ENCODE measurements at places on chromosomes 13 and 19. TPM values are rescaled to one million over a fixed set of nuclear protein-coding genes. Genes with fewer than 3 reads are reported as not detected.

The RGL3 gene
- total RNA-seq, result not detected

The LGALS7B gene
- total RNA-seq, result not detected

The ANGPTL4 gene
- not detected for total RNA-seq

The BST2 gene
- 222 TPM for total RNA-seq

The RETN gene
- 3.0 TPM for total RNA-seq

DNA sequence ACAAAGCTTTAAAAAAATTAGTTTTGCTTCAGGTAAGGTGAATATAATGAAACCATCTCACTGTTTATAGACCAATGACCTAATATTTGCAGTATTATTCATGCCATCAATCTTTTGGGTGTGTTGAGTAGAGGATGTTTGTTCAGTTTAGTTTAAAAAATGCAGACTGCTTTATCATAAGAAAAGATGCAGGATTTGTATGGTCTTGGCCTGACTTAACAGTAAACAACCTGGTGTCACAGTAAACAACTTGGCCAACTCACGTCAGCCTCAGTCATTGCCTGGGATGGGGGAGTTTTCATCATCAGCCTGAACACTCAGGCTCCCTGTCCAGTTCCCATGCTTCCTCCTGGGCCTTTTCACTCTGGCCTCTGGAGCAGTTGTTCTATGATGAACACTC, 55.1 kb downstream of the LMO7 start:
- H3K4me1 ChIP-seq, result peaks cover 2% of the 10 kb centered on the region
- DNase-seq, result no peak
- no peaks in the 10 kb centered on the region for H3K27me3 ChIP-seq
- H3K36me3 ChIP-seq, result no peaks in the 10 kb centered on the region
- H3K27ac ChIP-seq, result no peak overlapping the region

DNA sequence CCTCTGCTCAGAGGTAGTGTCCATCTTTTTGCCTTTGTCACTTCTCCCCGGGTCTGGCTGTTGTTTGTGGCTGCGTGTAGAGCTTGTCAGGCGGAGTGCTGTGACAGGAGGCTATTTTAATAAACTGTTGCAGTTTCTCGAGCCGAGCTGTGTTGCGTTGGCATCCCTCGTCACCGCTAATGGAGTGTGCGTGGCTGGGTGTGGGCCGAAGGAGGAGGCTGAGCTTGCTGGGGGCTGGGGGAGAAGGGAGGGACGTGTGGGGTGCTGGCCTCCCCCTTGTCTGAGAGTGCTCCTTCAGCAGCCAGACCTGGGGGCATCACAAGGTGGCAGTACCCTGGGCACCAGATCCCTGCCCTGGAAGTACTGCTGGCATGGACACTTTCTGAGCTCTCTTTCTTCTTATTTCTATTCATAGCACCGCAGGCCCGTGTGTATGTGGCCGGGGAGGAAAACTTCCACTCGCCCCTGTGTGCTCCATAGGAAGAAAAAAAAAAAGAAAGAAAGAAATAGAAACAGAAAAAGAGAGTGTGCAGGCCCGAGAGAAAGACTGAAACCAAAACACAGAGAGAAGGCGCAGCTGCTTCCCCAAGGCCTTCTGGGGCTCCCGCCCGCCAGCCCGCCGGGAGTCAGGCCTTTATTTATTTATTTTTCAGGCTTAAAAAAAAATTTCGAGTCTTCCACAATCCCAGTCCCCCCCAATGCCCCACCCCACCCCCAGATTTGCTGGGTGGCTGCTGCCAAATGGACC, 27.0 kb downstream of the NFIX start:
- no peak for DNase-seq
- H3K36me3 ChIP-seq, result no peaks in the 10 kb centered on the region
- peaks cover 50% of the 10 kb centered on the region for H3K27me3 ChIP-seq
- H3K4me3 ChIP-seq, result no peak overlapping the region

DNA sequence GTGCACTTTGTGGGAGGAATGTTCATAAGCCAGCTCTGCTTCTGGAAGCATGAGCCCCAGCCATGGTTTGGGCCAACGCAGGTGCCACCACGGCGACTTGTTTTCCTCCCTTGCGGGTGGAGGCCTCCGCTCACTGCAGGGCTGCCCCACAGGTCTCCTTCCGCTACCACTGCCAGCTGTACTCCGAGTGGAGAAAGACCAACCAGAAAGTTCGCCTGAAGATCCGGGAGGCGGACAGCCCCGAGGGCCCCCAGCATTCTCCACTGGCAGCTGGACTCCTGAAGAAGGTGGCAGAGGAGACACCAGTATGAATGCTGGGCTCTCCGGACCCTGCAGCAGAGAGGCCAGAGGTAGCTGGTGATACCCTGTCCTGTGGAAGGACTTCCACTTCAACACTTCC, 6.5 kb upstream of the HNRNPM start:
- no peaks in the 10 kb centered on the region for H3K36me3 ChIP-seq
- DNase-seq, result no peak
- no peaks in the 10 kb centered on the region for H3K27me3 ChIP-seq
- no peak overlapping the region for H3K4me3 ChIP-seq
- no peak overlapping the region for H3K27ac ChIP-seq

GRCh38 chr19:50514346-50515167, 844 bp upstream of the ASPDH start:
- H3K36me3 ChIP-seq, result no peaks in the 10 kb centered on the region
- no peaks in the 10 kb centered on the region for H3K27me3 ChIP-seq
- peaks cover 17% of the 10 kb centered on the region for H3K4me1 ChIP-seq
- DNase-seq, result no peak
- no peak overlapping the region for H3K4me3 ChIP-seq
- no peak overlapping the region for H3K27ac ChIP-seq

DNA sequence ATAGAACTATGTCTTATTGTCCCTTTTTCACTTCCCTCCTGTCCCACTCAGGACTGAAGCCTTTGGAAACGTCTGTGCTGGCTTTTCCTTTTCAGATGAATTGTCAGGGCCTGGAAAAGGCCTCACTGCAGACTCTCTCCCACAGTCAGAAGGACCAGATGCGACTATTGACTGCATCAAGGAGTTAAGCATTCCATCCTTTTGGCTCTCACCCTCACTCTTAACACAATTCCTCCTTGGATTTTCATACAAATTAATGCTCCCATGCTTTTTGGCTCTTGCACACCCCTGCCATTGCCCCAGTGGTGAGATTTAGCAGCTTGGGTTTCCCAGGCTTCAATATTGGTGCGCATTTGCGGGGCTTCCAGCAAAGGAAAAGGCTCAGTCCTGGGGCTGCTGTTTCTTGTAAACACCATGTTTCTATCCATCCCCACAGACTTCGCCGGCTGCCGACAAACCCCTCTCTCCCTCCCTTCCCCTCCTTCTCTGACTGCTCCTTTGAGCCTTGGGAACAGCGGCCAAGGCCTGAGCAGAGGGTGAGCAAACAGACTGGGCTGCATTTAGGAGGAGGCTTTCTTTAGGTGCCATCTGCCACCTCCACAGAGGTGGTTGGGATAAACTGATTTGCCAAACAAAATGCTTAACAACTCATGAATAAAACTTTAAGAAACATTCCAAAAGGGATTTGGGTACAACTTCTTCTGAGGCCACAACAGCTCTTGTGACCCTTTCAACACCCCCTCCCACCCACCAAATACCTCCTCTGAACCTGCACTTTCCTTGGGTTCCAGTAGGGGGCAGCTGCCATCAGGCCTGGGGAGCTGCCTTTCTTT, 48.6 kb upstream of the PCDH8 start:
- no peak for DNase-seq
- no peaks in the 10 kb centered on the region for H3K27me3 ChIP-seq
- no peaks in the 10 kb centered on the region for H3K4me1 ChIP-seq

DNA sequence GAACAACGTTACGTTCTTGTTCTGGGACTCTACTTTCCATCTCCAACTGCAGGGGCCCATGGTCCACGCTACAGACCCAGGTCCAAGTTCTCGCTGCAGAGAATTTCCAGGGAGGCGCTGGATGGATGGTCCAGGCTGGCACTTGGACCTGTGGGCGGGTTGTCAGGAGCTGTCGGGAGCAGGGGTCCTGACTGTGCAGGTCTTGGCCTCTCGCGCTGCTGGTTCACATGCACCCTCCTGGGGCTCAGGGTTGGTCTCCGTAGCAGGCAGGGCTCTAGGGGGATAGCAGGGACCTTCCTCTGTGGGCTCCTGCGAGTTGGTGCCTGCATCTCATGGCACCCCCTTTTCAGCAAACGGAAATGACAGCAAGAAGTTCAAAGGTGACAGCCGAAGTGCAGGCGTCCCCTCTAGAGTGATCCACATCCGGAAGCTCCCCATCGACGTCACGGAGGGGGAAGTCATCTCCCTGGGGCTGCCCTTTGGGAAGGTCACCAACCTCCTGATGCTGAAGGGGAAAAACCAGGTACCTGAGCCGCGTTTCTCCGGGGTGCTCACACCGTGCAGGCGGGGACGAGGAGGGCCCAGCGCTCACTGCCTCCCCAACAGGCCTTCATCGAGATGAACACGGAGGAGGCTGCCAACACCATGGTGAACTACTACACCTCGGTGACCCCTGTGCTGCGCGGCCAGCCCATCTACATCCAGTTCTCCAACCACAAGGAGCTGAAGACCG, 6.6 kb downstream of the PTBP1 start:
- DNase-seq, result no peak
- no peaks in the 10 kb centered on the region for H3K27me3 ChIP-seq
- H3K36me3 ChIP-seq, result peaks cover 69% of the 10 kb centered on the region
- H3K27ac ChIP-seq, result no peak overlapping the region
- peaks cover 46% of the 10 kb centered on the region for H3K4me1 ChIP-seq
- no peak overlapping the region for H3K4me3 ChIP-seq

DNA sequence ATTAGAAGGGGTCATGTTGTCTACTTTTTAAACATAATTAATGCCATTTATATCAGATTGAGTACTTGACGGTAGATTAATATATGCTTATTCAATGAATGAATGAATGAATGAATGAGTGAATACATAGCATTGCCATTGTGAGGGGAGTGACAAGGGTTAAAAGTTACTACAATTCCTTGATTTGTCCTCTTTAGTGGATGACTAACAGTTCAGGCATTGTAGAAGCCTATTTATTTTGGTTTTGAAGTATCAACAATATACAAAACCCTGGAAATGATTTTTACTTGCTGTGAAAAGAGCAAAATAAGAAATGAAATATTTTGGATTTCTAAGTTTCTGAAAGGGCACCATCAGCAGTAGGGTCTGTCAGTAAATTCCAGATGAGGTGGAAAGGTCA, 122.7 kb downstream of the CYSLTR2 start:
- no peak overlapping the region for H3K4me3 ChIP-seq
- peaks cover 8% of the 10 kb centered on the region for H3K4me1 ChIP-seq
- no peak overlapping the region for H3K27ac ChIP-seq
- H3K36me3 ChIP-seq, result peaks cover 2% of the 10 kb centered on the region
- DNase-seq, result no peak

Data from activated CD8-positive, alpha-beta T cell treated with anti-CD3 and anti-CD28 coated beads, Interleukin-2, amount 10 ng/mL, durations not matched to agents 7 days and 5 days (primary cell).